ENCODE measurements at places on chromosomes 6 and 20.

DNA sequence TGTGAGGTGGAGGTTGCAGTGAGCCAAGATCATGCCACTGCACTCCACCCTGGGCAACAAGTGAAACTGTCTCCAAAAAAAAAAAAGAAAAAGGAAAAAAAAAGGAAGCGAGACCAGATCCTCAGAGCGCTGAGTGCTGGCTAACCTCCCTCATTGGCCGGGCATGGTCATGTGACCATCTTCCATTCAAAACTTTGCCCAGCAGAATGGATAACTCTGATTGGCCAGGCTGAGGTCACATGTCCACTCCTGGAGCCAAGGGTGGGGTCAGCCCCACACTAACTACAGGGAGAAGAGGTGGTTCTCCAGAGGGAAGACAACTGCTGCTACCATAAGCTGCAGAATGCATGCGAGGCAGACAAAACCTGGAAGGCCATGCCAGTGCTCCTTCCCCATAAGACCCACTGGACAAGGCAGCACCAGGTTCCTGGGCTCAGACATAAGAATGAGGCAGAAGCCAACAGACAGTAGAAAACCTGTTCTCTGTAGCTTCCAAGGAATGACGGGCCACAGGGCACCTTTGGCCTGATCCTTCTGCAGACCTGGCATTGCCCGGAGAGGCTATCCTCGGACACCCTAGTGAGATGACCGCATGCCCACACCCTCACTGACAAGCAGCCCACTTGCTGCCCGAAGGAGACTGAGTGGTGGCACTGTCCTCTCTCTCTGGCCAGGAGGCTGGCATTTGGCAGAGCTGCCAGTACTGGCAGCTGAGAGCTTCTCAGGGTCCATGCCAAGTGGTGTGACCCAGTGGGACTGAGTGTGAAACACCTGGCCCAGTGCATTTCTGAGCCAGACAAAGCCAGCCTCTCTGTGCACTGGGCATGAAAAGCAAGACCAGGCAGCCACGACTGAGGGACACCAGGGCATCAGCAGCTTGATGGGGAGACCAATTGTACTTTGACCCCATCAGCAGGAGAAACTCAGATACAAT lies 311.9 kb upstream of the SULF2 start:
- DNase-seq: no peak

GRCh38 chr20:35302421-35303335 lies 10.5 kb upstream of the FAM83C start:
- DNase-seq: no peak

- DNase-seq: no peak
These were observed 672.3 kb downstream of the UTRN start for GRCh38 chr6:144957236-144957937.

DNA sequence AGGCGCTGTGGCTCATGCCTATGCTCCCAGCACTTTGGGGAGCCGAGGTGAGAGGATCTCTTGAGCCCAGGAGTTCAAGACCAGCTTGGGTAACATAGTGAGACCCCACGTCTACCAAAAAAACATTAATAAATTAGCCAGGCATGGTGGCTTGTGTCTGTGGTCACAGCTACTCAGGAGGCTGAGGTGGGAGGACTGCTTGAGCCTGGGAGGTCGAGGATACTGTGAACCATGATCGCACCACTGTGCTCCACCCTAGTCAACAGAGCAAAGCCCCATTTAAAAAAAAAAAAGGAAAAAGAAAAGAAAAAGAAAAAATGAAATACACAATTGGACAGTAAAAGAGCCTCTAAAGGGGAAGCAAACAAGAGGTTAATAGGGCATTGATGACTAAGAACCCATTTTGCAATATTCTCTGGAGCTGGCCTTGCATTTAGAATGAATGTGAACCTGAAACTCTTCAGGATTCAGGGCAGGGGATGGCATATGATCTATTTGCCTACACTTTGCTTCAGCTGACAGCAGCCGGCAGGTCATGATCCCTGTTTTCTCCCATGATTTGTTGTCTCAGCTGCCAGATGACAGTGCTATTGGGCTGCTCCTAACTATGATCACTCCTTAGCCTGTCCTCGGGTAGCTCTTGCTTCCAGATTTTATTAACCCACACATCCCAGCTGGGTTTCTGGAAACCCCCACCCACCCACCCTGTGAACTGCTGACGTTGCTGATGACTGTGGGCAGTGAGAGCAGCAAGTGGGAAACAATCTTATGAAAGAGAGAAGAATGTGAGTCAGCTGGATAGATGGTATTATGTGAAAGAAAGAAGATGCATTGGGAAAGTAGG lies 83.8 kb upstream of the ELOVL5 start:
- no peak for DNase-seq

- DNase-seq: no peak
These were observed 692.4 kb downstream of the C6orf118 start for GRCh38 chr6:164616917-164617524.

All from GM12892 (cell line).